NCI-H187 treated with DMSO at 0.1 percent for 48 hours (cell line): ENCODE measurements at places on chromosomes 1 and 21.

GRCh38 chr21:17527240-17527639 lies 14.4 kb downstream of the CXADR start:
- DNase-seq, result no peak

GRCh38 chr21:42089093-42089631 lies 18.0 kb downstream of the UMODL1 start:
- no peak for DNase-seq

DNA sequence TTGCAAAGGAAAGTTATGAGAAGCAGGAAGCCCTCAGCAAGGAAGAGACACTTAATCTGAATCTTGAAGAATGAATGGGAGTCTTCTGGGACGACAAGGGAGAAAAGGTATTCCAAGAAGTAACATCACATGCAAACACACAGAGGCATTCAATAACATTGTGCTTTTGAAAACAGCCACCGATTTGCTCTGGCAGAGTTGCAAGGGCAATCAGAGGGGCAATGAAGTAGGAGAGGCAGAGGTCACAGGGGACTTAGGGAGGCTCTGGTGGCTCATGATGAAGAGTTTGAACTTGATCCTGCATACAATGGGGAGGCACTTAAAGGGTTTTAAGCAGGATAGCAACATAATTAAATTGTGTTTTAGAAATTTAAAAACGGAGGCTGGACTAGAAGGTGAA lies 107.7 kb downstream of the DDX20 start:
- DNase-seq, result no peak

GRCh38 chr1:18760156-18760555 lies 99.3 kb downstream of the TAS1R2 start:
- DNase-seq, result no peak
